ENCODE measurements at places on chromosomes 7 and 10.

DNA sequence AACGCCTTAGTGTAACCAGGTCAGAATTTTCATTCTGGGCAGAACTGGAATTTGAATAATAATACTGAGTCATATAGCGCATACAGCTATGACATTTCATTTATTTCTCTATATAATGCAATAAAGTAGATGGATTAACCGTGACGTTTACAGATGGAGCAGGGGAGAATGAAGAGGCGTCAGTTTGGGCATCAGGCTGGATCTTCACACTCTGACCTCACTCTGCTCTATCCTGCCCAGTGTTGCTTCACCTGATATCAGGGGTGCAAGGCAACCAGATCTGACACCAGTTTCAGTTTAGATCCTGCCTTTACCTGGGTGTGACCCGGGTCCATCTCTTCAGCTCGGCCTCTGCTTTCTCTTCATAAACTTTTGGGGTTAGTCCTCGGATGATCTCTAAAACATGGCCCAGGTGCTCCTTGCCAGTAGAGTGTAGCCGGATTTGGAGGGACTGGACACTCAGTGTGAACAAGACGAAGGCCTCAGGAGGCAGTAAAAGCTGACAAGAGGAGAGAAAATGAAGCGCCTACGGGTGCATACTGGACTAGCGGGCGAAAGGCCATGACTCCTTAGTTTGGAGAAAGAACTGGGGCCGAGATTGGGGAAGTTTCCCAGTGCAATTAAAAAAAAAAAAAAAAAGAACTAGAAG, 1.4 kb upstream of the ZYX start:
- no peak for DNase-seq

GRCh38 chr7:99827040-99827778, 604 bp upstream of the CYP3A43 start:
- no peak for DNase-seq

- DNase-seq, result no peak
Observed at GRCh38 chr7:77839919-77840318, 41.3 kb downstream of the PHTF2 start.

GRCh38 chr7:40833888-40834234, 699.1 kb downstream of the SUGCT start:
- no peak for DNase-seq

- DNase-seq, result no peak
Observed at GRCh38 chr10:22986771-22987542, 59.1 kb downstream of the ARMC3 start.

- DNase-seq, result no peak
Observed at GRCh38 chr7:133804127-133804526, 323.0 kb upstream of the LRGUK start.

DNA sequence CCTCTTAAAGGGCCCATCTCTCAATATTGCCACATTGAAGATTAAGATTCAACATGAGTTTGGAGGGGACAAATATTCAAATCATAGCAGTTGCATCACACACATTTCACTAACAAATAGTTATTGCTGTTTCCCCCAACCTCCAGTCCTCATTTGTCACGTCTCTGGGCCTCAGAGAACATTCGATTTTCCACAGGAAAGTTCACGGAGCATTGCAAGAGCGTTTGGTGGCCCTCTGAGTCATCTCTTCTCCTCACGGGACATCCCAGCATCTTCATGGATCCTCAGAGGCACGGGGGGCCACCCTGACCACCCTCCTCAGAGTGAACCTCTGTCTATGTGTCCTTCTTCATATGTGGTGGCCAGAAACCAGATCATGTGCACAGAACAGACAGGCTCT, 50.3 kb upstream of the CHST15 start:
- DNase-seq, result no peak

DNA sequence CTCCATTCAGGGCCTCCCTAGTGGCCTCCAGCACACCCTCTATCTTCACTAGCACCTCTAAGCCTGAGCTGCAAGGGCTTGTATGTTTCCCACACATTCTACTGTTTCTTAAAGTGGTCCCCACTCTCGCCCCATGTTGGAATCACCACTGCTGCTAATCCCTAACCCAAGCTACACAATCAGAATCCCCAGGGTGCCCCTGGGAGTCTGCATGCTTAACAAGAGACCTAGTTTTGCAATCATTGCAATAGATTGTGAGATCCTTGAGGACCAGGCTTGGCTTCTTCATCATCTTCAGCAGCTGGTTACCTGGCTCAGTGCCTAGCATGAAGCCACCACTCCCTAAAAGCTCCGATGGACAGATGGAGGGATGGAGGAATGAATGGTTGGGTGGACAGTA, 113.9 kb downstream of the MYOF start:
- no peak for DNase-seq

GRCh38 chr7:142916508-142916907, 17.0 kb downstream of the TRPV5 start:
- no peak for DNase-seq

GRCh38 chr7:92042056-92042737, 92.1 kb downstream of the CYP51A1 start:
- no peak for DNase-seq

GRCh38 chr10:33112831-33113455, 154.9 kb upstream of the ITGB1 start:
- no peak for DNase-seq

Data from HFF-Myc (cell line).